ENCODE measurements at places on chromosomes 13 and 19.

- DNase-seq, result no peak
These were observed 173.8 kb upstream of the RNF113B start for GRCh38 chr13:98350746-98351330.

GRCh38 chr13:73765651-73766384 lies 368.4 kb downstream of the KLF12 start:
- peak; percentile 77 for DNase-seq

DNA sequence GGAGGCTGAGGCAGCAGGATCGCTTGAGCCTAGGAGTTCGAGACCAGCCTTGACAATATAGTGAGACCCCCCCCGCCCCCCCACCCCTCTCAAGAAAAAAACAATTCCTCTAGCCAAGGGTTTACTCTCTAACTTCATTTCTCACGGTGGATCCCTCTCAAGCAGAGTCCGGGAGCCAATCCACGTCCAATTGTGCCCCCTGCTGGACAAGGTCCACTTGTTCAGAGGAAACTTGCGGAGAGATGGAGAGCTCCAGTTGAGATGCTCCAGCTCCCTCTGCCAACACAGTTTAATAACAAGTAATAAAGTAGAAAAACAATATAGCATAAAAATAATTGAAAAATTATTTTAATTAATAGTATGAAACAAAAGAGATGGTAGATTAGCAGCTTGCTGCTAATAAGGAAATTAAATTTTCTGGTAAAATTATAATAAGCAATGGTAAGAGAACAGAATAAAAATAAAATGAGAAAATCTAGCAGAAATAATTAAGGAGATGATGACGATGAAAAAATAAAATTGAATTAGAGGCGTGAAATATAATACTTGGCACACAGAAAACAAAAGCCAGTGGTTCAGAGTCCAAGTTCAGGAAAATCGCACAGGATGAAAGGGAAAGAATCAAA lies 14.5 kb upstream of the SIGLEC14 start:
- peak; percentile 93 for DNase-seq

GRCh38 chr13:109196948-109197347 lies 567.5 kb downstream of the MYO16 start:
- no peak for DNase-seq

DNA sequence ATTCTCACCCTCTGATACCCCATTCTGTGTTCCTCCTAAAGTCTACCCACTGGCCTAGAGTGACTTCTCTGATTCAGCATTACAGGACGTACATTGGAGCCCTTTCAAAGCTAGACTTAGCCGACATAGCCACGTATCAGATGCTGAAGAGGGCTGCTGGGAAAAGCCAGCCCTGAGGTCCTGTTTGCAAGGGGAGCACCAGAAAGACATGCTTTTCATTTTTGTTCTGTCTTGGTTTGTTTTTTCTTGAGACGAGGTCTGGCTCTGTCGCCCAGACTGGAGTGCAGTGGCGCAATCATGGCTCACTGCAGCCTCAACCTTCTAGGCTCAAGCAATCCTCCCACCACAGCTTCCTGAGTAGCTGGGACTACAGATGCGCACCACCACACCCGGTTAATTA lies 6.3 kb upstream of the ZSWIM4 start:
- peak; percentile 55 for DNase-seq

DNA sequence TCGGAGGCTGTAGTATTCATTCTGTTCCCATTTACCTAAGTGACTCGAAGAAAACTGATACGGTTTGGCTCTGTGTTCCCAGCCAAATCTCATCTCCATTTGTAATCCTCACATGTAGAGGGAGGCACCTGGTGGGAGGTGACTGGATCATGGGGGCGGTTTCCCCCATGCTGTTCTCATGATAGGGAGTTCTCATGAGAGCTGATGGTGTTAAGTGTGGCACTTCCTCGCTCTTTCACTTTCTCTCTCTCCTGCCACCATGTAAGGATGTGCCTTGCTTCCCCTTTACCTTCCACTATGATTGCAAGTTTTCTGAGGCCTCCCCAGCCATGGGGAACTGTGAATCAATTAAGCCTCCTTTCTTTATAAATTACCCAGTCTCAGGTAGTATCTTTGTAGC lies 23.5 kb downstream of the SLAIN1 start:
- DNase-seq, result no peak

DNA sequence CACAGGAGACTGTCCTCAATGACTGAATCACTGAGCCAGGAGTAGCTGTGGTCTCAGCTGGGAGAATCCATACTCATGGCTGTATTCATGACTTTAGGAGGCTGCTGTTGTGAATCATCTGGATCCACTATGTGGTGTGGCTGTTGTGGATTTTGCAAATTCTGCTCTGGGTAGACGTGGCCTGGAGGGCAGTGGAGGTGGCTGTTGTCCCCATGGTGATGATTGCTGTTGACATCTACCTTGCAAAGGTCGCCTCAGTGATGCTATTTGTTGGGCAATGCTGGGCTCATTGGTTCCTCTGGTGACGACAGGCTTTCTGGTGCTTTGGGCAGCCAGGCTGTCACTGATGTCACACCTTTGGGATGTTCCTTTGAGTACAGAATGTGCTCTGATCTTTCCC lies 23.9 kb downstream of the MUC16 start:
- DNase-seq, result no peak

Measured in OCI-M1 (cell line).